Forelimb muscle (tissue), 1 donor: ENCODE measurements at places on chromosomes 1 and 21.

DNA sequence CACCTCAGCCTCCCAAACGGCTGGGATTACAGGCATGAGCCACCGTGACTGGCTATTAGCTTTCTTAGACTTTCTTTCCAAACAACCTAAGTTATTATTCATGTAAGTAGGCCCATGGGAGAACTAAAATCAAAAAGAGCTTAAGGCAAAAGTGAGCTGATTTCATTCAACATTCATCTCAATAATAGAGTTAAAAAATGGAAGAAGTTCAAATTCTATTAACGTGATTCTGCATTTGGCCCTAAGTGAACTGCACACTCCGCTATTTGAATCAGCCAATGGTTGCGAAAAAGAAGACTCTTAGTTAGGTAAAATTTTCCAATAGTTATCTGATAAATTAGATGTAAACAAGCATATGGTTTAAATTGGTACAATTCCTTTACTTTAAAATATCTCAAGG lies 68.6 kb upstream of the WARS2 start:
- DNase-seq: no peak

- DNase-seq: no peak
Measured at GRCh38 chr21:31334648-31335121, 9.4 kb downstream of the TIAM1 start.

GRCh38 chr21:43273016-43273707 lies 104.4 kb downstream of the CRYAA start:
- no peak for DNase-seq

GRCh38 chr1:42657201-42657600 lies 1.0 kb upstream of the PPIH start:
- no peak for DNase-seq

- no peak for DNase-seq
Measured at GRCh38 chr1:16900751-16901150, 5.0 kb downstream of the RNU1-2 start.

- no peak for DNase-seq
Measured at GRCh38 chr21:31186916-31187315, 148.6 kb upstream of the KRTAP19-8 start.

- no peak for DNase-seq
Measured at GRCh38 chr1:55466921-55467320, 251.8 kb upstream of the USP24 start.

DNA sequence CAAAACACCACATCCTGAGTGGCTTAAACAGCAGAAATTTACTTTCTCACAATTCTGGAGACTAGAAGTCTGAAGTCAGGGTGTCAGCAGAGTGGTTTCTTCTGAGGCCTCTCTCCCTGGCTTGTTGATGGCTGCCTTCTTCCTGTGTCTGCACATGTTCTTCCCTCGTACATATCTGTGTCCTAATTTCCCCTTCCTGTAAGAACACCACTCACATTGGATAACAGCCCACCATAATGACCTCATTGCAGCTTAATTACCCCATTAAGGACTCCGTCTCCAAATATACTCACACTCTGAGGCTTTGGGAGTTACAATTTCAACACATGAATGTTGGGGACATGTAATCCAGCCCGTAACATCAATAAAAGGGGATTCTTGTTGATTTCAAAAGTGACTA lies 23.4 kb downstream of the C8A start:
- DNase-seq: no peak

DNA sequence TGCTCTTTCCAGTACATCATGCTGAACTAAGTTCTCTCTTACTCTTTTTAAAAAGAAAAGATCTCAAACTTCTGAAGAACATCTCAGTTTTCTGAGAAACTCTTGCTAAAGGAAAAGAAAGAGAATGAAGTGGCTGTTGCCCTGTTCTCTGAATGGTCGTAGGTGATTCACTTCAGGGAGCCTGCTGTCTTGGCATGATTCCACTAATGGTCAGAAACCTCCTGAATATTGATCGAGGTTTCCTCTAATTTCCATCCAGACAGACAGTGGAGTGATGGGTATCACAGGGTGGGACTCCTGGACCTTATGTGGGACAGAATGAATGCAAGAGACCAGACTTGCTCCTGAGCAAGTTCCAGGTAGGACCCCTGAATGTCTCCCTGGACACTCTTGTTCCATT lies 2.5 kb downstream of the FCRL2 start:
- no peak for DNase-seq

DNA sequence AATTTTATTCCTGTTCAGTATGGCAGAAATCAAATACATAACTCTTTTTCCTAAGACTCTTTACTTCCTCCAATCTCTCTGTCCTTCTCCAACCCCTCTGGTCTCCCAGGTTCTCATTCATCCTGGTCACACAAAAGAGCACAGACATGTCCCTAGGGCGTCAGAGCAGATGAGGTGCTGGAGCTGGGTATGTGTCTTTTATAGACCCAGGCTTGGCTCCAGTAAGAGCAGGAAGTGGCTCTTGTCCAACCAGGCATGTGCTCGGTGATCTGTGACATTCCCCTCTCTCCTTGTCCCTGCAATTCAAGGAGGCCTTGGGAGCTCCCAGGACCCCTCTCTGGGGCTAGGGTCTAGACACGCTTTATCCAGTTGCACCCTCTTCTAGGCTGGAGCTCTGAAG lies 18.0 kb upstream of the LCE2D start:
- no peak for DNase-seq

GRCh38 chr1:31978843-31979400 lies 34.7 kb upstream of the KHDRBS1 start:
- DNase-seq: no peak

- DNase-seq: no peak
Measured at GRCh38 chr1:56617141-56617540, 28.0 kb upstream of the PRKAA2 start.

DNA sequence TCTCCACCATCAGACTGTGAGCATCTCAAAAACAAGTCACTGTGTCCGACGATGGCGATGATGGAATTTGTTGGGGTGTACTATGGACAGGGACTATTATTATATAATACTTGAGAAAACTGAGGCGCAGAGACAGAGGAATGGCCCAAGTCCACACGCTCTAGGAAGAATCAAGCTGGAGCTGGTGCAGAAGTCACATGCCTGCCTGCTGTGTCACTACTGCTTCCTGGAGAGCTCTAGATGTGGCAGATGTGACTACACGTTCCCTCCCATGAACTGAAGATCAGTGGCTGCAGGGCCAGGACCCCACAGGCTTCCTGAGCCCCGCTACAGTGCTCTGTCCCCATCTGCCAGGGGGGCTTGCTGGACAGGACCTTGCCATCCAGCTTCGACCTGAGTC lies 56.9 kb downstream of the TRABD2B start:
- no peak for DNase-seq

DNA sequence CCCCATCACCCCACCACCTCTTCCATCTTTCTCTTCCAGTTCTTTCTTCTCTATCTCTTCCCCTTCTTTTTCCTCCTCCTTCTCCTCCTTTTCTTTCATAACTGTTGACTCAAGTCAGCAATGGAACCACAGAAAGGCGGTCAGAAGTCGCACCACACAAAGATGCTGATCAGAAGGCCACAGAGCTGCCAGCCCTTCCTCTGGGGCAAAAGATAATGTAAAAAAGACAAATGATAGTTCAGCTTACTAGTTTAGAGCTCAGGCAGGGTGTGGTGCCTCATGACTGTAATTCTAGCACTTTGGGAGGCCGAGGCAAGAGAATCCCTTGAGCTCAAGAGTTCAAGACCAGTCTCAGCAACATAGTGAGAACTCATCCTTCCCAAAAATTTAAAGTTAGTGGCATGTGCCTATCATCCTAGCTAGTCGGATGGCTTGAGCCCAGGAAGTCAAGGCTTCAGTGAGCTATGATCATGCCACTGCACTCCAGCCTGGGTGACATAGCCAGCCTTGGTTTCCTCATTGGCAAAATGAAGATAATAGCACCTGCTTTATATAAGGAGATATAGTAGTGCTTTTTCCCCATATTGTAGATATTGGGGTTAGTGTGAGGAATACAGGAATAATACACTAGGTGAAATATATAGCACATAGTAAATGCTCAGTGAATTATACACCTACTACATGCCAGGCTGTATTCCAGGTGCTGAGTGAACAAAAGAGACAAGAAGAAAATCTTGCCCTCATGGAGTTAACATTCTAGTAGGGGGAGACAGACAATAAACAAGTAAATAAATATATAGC lies 12.5 kb upstream of the IGSF3 start:
- DNase-seq: no peak

DNA sequence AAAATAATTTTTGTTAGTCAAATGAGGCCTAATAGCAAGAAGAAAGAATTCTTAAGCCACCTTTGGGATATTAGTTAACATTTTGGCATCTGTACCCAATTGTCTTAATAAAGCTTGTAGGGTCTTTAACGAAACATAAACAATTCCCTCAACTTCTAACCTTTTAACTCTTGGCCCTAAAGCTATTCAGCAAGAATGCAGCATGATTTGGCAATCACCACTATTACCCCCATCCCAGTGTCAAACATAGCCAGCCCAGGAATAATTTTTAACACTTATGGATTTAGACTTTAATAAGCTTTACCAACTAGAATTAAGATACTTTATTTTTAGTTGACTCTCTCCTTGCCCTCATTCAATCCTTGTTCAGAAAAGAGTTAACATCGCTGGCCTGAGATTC lies 2.5 kb upstream of the SLC16A4 start:
- DNase-seq: no peak

GRCh38 chr1:45968941-45969666 lies 163.3 kb downstream of the PIK3R3 start:
- DNase-seq: no peak
